ENCODE measurements at places on chromosomes 4 and X.

GRCh38 chr4:77742054-77742453 is 77.1 kb downstream of the CNOT6L start:
- no peak for DNase-seq

DNA sequence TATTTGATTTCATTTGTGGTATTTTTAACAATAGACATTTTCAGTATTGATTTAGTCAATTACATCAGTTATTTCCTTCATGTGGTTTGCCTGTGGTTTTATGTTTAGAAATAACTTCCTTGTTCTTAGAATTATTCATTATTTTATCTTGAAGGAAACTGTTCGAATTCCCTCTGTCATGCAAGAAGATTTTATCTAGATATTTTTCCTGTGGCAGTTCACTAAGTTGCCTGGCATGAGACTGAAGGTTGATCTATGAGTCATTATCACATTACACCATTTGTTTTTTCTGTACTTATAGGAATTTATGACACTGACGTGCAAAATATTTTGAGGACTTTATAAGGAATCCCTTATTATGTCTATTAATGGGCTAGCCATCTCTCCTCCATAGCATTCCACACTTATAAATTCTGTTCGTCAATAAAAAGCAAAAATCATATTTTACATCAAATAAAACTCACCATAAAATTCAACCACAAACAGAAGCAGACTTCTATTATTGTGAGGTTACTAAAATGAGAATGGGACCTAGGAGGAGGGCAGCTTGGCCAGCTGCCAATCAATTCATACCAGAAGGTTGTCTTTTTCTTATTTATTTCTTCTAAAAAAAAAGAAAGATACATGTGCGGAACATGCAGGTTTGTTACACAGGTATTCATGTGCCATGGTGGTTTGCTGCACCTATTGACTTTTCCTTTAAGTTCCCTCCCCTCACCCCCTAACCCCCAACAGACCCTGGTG is 179.0 kb downstream of the KCNIP4 start:
- DNase-seq: no peak

DNA sequence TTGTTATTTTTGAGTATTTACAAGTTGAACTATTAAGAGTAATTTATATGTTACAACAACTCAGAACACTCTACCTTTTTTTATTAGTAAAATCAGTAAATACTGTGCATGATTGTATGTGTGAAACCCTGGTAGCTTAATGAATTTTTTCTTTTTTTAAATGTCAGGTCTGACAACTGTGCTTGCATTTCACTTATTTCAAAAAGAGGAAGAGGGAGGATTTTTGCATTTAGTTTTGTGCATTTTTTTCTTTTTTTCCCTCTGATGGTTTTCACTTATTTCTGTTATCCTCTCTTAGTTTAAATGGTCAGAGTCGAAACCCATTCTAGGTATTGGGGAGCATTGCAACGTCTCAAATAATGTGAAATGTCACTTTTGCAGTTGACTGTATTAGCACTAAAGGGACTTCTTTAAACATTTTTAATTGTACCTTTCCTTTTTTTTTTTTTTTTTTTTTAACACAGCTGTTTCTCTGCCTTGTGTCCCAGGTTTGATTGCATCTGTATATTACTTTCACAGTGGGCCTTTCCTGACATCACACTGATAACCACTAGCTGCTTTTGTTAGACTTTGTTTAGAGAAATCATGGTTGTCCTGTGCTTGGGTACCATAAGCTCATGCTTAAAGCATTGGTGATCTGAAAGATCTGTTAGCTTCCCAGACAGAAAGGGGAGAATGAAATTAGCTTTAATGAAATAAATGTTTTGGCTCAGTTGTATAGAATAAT is 28.5 kb downstream of the MOB1B start:
- DNase-seq: no peak

DNA sequence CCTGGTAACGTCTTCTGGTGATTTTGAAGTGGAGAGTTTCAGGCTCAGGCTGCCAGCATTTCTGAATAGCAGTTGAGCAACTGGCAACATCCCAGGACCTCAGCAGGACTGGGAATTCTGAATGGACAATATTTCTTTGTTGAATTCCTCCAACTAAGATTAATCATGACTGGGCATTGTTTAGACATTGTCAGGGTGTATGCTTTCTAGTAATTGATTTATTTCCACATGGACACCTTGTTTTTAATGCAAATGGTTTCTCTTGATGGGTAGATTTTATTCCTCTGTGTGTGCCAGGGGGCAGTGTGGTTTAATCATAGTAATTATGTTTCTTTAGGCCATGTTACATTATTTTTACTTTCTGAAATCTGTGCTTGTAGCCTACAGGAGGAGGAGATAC is 1004.7 kb upstream of the LCORL start:
- no peak for DNase-seq

GRCh38 chr4:164874789-164875188 is 2.2 kb upstream of the APELA start:
- no peak for DNase-seq

GRCh38 chrX:128728943-128729342 is 676.7 kb upstream of the ACTRT1 start:
- DNase-seq: no peak

DNA sequence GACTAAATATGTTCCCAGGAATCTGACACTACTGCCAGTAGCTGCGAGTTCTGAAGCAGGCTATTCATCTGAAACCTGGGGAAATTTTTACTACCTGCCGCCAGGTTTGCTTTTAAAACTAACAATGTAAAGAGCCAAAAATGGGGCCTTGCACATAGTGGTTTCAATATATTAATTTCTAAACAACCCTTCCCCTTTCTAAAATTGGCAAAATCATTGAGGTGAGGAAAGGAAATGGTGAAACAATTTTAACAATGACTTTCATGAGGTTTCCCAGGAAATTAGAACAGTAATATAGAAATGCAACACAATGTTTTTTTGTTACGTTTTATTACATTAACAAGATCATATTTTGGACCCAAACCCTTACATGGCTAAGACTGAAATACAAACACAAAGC is 21.3 kb downstream of the FANCB start:
- DNase-seq: no peak

DNA sequence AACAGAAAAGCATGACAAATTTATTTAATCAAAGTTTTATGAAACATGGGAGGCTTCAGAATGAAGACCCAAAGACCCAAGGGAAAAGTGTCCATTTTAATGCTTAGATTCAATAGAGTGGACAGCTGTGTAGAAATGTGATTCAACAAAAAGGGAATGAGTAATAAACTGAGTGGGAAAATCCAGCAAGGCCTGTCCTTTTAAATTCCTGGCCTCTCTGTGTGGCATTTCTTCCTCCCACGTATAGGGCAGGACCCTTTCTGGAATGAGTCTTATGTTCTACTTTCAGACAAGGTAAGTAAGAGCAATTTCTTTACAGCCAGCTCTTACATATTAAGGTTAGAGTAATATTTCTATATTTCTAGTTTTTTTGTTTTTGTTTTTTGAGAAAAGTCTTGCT is 14.5 kb downstream of the AASDH start:
- no peak for DNase-seq

GRCh38 chrX:41076742-41077141 is 8.5 kb upstream of the USP9X start:
- no peak for DNase-seq

GRCh38 chr4:188091-188490 is 63.8 kb downstream of the ZNF718 start:
- DNase-seq: no peak
